ENCODE measurements at places on chromosomes 3 and 15.

DNA sequence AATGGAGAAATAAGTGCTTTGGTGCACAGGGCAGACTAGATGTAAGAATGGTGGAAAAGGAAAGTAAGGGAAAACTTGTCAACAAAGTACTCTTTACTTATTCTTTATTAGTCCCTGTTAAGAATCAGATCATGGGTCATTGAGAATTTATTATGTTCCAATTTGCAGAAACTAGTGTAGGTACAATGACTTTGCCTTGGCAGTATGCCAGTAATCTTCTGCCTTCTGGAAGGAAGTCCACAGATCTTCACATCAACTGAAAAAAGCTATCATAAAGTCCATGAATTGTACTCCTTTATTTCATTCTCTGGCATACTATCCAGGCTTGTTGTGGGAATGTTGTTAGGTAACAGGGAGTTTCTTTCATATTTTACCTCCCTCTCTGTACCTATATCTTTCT, 88.2 kb upstream of the FLNB start:
- no peak for DNase-seq

- no peak for DNase-seq
These were observed 565.3 kb downstream of the CADM2 start for GRCh38 chr3:85524104-85524503.

DNA sequence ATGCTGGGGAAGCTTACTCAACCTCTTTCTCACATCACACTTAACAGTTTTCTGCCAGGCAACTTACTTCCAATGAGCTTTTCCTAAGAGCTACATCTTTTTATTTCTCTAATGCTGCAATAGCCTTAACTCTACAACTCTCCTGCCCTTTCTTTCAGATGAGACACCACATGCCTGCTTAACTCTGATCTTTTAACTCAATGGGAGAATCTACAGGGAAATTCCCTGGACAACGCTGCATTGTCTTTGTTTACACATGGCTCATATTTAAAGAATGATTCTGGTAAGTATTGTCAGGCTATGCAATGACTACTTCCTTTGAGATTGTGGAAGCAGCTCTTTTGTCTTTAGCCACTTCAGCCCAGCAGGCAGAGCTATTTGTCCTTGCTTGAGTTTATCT, 353.1 kb upstream of the BCHE start:
- no peak for DNase-seq

GRCh38 chr3:112860898-112861297, 14.2 kb upstream of the CD200R1L start:
- DNase-seq: peak; percentile 77

DNA sequence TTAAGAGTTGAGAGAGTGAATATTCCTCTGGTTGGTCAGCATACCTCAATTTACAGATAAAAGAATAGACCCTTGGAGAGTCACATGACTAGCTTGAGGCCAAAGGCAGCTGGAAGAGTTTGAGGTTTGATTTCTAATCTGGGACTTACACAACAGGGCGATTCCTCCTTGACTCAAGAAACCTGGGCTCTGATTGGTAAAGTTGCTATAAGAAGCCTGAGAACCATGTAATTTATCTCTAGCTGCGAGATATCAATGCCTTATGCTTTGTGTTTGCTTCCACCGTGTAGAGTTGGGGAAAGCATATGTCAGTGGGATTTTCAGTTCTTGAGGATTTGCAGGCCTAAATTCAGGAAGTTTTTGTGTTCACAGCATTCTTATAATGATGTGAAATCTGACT, 206.0 kb downstream of the KLHL25 start:
- no peak for DNase-seq

- DNase-seq: peak; percentile 45
These were observed 26.9 kb upstream of the NR2F2 start for GRCh38 chr15:96303503-96304056.

DNA sequence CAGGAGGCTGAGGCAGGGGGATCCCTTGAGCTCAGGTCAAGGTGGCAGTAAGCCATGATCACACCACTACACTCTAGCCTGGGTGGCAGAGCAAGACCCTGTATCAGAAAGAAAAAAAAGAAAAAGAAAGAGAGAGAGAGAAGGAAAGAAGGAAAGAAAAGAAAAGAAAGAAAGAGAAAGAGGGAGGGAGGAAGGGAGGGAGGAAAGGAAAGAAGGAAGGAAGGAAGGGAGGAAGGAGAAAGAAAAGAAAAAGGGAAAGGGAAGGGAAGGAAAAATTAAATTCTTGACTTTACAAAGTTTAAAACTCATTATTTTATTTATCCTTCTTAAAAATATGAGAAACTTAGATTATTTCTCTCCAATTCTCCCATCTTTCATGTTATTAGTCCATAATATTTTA, 17.1 kb upstream of the IDH2 start:
- DNase-seq: no peak

DNA sequence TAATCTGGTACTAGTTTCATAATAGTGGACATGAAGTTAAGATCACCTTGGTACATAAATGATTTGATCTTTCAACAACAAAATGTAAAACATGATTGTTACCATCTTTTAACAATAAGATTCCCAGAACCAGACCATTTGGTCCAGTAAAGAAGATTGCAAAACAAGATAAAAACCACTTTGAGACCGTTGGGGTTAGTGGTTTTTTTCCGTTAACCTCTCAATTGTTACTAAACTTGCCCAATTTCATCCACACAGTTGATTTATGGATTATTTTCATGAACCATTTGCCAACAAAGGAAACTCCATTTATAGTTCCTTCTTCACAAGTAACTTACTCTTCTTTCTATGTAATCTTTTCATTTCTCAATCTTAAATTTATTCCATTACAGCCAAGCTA, 53.8 kb downstream of the ATP8B4 start:
- DNase-seq: no peak

GRCh38 chr15:90008607-90009006, 7.5 kb downstream of the ZNF710 start:
- no peak for DNase-seq

GRCh38 chr3:40358454-40358853, 28.5 kb upstream of the ENTPD3 start:
- no peak for DNase-seq

DNA sequence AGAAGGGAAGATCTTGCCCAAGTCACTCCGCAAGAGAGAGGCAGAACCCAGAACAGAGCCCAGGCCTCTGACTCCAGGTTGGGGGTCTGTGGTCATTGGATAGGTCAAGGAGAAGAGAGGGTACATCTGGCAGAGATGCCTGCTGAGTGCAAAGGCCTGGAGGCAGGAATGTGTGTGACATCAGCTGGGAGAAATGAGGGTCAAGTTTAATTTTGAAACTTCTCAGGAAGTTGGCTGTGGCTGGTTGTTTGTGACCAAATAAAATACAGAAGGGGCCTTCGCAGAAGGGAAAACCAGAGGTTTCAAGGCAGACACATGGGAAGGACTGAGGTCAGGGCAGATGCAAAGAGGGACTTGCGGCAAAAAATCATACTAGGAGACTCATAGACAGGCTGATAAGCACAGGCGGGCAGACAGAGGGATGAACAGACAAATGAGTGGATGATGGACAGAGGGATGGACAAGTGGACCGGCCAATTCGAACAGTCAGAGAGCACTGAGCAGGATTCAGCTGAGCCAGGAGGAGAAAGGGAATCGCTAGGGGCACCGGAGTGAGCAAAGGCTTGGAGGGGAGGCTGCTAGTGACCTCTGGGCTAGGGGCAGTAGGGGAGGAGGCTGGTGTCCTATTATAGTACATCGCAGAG, 28.8 kb upstream of the CACNA2D2 start:
- no peak for DNase-seq

DNA sequence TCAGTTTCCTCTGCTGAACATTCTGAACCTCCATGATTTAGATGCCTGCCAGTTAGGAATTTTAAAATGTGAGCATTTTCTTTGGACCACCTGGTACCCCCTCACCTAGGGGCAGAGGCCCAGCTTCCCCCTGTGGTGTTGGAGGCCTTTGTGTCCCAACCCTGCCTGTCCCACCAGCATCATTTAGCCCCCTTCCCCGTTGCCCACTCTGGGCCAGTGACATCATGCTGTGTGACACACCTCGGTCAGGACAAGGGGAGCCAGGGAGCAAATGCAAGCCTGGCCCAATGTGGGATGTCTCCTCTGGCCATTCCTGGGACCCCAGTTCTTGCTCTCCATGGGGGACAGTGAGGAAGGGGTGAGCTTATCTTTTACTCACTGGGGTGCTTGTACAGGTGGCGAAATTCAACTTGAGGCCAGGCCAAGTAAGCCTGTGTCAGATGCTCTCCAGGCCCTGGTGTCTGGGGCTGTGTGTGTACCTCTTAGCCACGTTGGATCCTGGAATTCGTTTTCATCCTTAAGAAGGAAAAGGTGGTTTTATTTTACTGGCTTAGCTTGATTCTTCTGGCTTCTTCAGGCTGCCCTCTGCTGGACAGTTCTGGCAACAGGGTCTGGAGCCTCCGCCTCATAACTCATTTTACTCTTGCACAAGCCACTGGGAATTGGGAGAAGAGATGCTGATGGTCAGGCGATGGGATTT, 49.7 kb upstream of the MYZAP start:
- peak; percentile 73 for DNase-seq

DNA sequence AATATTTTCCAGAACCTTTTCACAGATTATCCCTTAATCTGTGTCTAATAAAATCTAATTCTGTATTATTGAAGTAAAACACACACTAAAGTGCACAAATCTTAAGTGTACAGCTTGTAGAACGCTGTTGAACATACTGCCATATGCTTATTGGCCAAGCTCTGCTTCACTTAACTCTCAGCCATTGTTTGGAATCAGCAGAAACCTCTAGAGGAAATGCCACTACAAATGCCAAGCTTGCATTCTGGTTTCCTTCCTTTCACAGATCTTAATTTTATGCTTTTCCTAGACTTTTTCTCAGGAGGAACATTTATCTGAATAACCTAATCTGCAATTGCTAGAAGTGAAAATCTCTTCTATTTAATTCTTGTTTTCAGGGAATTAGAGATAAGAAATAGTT, 10.1 kb downstream of the MNS1 start:
- DNase-seq: no peak

DNA sequence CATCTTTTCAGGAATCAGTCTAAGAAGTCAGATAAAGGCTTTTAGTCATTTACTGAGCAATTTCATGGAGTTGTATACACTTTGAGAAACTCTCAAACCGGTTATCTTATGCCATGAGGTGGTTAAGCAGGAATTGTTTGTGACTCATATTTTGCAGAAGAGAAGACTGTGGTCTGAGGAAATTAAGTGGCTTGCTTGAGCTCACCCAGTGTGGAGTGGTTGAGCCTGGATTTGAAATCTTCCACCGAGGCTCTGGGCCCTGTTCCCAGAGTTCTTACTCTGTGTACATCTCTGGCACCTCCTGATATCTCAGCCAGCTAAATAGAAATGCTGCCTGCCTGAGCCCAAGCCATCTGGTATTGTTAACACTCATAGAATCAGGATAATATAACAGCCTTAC, 37.8 kb upstream of the BCL6 start:
- no peak for DNase-seq

DNA sequence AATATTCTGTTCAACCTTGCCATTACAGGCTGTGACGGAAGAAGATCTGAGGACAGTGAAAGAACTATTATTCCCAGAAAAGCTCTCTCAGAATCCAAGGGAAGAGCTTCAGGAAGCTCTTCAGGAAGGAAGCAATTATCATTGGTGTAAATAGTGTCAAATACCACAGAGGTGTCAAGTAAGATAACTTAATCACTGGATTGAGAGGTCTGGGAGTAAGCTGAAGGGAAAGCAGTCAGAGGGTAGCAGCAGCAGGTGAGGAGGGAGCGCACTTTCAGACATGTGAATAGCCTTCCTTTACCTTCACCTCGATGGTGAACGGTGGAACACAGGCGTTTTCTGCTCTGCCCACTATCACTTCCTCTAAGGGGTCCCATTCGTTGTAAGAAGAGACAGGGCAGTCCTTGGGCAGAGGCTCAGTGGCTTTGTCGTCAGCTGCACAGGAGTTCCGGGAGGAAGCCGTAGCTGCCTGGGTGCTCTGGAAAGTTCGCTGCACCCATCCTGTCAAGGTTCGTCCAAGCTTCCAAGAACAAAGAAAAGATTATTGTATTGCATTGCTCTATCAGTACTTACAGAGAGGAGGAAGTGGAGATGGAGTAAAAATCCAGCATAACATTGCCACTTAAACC, 1.9 kb downstream of the GATM start:
- DNase-seq: no peak

- DNase-seq: no peak
These were observed 131.9 kb downstream of the B3GALNT1 start for GRCh38 chr3:160973067-160973809.

DNA sequence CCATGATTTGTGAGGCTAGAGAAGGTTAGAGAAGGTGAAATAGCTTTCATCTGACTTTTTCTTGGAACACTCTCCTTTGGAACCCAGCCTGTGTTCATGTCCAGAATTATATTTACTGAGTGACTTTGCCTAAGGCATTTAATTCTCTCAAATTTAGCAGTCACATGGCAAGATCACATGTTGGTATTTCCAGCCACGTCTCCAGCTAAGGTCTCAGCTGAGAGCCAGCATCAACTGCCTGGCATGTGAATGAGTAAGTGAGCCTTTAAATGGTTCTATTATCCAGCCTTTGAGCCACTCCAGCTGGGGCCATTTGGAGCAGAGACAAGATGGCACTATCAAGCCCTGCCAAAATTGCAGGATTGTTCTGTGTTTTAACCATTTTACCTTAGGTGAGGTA, 130.2 kb upstream of the SGO1 start:
- no peak for DNase-seq

DNA sequence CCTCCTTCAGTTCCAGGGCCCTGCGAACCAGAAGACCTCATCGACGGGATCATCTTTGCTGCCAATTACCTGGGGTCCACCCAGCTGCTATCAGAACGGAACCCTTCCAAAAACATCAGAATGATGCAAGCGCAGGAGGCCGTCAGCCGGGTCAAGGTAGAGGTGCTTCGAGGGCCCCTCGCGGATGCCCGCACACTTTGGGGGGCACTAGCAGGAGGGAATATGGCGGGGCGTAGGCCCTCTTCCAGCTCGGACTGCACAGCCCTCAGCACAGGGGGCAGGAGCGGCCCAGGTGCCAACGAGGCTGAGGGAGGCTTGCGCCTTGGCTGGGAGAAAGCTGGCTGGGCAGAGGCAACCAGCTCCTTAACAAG, 176.6 kb downstream of the NSMCE3 start:
- no peak for DNase-seq

DNA sequence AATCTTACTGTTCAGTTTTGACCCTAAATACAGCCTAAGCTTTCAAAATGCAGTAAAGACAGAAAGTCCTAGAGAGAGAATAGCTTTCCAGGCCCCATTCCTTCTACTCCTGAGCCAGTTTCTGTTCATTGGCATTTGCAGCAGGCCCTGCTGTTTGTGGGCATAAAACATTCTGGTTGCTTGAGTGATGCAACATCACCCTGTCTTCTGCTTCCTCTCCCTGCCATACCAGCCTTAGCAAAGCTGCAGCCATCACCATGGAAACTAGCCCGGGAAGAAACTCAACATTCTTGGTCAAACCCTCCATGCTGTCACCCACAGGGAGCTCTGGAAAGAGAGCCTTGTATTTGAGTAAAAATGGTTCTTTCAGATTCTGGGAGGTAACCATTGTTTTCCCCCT, 325.7 kb downstream of the MAGI1 start:
- no peak for DNase-seq
